ENCODE measurements at places on chromosomes 12 and 14. TPM values are rescaled to one million over a fixed set of nuclear protein-coding genes. Genes with fewer than 3 reads are reported as not detected.
A peak's percentile ranks its signal among the peaks of the same experiment; 100 is the strongest.

The CLEC7A gene
- not detected for total RNA-seq

- DNase-seq: peak; percentile 78
These were observed 47.9 kb downstream of the FGD6 start for GRCh38 chr12:95169368-95169767.

GRCh38 chr12:25130741-25131188, 64.2 kb downstream of the DNAI7 start:
- peak; percentile 60 for DNase-seq

DNA sequence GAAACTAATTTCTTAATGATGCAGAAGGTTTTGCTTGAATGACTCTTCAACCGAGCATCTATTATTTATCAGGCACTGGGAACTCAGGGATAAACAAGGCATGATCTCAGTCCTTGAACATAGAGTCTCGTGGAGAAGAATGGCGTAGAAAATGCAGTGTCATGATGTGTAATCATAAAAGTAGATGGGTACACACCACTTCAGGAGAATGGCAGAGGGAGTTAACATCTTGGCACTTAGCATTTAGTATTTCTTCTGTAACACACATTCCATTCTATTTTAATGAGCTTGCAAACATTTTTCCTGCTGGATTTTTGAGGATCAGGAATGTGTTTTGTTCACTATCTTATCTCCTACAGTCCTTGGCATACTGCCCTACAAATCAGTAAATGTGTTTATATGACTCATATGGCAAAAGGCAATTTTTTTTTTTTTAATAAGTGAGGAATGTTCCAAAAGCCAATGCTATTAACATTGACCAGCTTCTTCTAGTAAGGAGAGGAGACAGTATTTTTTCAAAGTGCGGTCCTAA, 3.8 kb downstream of the TXNRD1 start:
- DNase-seq: peak; percentile 99

- DNase-seq: no peak
These were observed 81.2 kb downstream of the CFAP54 start for GRCh38 chr12:96570579-96570978.
